Trophoblast cell (in vitro differentiated cells and primary cell): ENCODE measurements at places on chromosomes 1 and 21.
A peak's percentile ranks its signal among the peaks of the same experiment; 100 is the strongest.

DNA sequence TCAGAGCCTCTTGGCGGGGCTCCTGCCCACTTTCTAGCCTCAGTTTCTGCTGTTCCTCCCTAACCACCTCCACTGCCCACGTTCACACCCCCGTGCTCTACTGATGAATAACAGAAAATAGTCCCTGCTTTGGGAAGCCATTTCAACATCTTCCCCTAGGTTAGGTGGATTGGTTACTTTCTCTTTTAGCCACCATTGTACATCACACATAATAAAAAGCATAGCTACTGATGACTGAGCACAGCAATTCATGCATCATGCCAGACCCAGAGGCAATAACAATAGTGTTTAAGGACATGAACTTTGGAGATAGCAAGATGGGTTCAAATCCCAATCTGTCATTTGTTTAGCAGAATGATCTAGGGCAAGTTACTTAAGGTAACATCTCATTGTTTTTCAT lies 74.6 kb downstream of the COLGALT2 start:
- no peak for DNase-seq

DNA sequence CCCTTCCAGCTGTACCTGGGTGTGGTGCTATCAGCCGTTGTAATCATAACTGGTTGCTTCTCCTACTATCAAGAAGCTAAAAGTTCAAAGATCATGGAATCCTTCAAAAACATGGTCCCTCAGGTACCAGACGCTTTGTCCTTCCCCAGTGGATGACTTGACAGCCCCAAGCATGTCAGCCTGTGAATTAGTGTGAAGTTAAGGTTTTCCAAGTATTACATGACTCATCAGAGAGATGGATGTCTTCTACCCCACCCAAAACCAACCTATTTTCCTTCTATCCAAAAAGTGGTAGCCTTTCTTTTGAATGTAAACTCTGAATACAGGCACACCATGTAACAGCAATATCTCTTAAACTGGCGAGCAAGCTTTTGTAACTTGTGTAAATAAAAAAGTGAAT lies 15.1 kb downstream of the ATP1A1 start:
- no peak for DNase-seq

- DNase-seq: no peak
These were observed 44.0 kb downstream of the LRRC71 start for GRCh38 chr1:156964441-156964840.

DNA sequence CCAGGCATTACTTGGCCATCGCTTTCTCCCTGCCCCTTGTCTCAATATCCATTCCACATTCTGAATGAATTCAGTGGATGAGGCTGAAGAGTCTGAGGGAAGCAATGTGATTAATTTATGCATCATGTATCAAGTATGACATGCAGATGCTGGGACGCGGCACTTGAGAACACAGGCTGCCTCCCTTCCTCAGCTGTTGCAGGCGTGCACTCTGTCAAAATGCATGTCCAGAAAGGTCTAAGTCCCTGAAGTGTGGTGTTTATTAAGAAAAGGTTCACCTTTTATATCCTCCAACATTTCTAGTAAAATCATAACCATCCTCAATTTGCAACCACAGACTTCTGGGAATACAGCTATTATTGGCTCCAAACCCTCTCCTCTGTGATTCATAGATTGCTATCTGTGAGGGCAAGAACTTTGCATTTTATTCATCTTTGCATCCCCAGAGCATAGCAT lies 22.6 kb upstream of the RAB3GAP2 start:
- no peak for DNase-seq

- DNase-seq: peak; percentile 89
These were observed 10.9 kb downstream of the BTBD19 start for GRCh38 chr1:44819196-44819607.

- peak; percentile 72 for DNase-seq
These were observed 544.9 kb upstream of the NEGR1 start for GRCh38 chr1:72827278-72827677.

GRCh38 chr1:65108025-65108642 lies 39.9 kb upstream of the AK4 start:
- DNase-seq: no peak

- no peak for DNase-seq
These were observed 14.9 kb downstream of the VPS45 start for GRCh38 chr1:150082494-150082893.

DNA sequence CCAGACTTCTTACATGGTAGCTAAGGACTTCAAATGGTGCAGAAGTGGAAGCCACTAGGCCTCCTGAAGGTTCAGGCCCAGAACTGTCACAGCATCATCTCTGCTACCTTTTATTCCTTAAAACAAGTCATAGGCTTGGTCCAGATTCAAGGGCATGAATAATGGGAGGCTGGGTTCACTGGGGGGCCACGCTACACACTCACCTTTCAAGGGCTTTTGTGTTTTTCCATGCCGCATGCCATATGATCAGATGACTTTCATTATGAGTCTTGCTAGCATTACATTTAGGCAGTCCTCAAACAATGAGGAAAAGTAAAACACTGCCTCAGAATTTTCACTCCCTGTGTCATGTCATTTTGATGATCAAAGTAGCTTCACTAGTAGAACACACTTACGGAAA lies 83.4 kb downstream of the VPS26C start:
- no peak for DNase-seq
